ENCODE measurements at places on chromosomes 12 and 14.

DNA sequence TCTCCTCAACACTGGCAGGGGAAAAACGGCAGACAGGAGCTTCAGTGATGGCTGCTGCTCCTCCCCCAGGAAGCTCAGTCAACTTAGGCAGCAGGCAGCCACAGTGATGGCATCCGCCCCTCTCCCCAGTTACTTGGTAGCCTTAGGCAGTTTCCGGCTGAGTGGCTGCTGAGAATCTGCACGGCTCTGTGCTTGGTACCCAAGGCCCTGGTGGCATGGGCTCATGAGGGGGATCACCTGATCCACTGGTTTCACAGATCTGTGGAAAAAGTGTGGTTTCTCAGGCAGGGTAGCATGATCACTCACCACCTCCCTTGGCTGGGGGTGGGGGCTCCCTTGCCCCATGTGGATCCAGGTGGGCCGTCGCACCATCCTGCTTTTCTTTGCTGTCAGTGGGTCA is 244.6 kb upstream of the MDGA2 start:
- DNase-seq = no peak

- no peak for DNase-seq
Measured at GRCh38 chr14:38367922-38368321, 112.0 kb upstream of the CLEC14A start.

- no peak for DNase-seq
Measured at GRCh38 chr14:104140213-104140462, 1.8 kb downstream of the KIF26A start.

GRCh38 chr14:30708157-30708556 is 86.0 kb downstream of the SCFD1 start:
- DNase-seq = no peak

GRCh38 chr12:122366685-122367475 is 55.6 kb downstream of the CLIP1 start:
- no peak for DNase-seq
